Neural progenitor cell (in vitro differentiated cells): ENCODE measurements at places on chromosomes 13 and 19.

DNA sequence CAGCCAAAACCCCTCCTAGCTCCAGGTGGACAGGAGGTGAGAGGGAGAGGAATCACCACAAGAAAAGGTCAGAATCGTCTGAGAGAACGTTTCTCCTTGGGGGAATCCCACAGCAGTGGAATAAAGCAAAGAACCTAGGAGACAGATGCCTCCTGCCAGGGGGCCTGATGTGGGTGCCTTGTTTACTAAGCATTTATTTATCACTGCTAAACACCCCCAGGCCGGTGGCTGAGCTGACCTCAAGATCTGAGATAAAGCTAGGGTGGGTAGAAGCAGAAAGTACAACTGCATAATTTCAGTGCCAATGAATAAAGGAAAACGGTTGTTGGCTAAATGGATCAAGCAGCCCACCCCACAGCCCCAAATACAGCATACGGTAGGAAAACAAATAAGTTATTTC lies 33.9 kb upstream of the ATP11A start:
- DNase-seq, result no peak

DNA sequence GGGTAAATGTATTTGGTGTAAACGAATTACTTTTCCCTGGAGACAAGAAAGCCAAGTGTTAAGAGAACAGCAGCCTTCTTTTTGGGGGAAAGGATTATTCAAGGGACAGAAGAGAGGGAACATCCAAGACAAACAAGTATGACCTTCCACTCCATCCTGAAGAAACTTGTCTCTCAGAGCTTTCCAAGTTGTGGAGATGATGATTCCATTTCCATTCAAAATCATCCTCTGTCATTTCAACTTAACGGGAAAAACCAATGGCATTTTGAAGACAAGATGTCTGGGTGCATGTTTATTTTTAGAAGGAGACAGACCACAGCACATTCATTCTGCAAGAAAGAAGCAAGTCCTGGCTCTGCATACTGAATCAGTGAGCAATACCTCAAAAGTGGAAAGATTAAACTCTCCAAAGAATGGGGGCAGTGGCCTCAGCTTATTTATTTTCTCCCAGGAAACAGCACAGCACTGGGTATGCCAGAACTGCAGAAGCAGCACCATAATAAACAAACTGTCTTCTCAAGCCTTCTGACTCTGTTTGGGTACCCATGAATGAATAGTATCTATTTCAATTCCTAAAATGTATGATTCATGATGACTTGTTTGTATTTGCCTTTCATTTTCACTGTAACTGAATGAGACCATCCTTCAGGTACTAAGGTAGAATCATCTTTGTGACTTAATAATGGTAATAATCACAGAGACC lies 541.0 kb downstream of the RFC3 start:
- DNase-seq, result no peak

DNA sequence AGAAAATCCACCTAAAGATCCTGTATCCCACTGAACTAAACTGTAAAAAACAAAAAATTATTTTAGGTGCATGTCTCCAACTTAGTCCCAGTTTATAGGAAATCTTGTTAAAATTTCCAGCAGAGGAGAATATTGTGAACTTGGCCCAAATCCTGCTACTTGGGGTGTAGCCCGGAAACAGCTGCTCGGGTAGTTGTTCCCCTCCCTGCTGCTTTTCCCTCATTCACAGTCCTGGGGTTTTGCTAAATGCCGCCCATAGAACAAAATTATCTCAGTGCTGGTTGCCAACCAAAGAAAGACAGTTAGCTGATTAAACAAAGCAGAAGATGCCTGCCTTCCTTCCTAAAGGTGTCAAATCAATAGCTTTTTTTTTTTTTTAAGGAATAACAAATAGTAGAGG lies 330.5 kb upstream of the KLF12 start:
- no peak for DNase-seq

- no peak for DNase-seq
These were observed 22.0 kb upstream of the TEX29 start for GRCh38 chr13:111298214-111298975.

DNA sequence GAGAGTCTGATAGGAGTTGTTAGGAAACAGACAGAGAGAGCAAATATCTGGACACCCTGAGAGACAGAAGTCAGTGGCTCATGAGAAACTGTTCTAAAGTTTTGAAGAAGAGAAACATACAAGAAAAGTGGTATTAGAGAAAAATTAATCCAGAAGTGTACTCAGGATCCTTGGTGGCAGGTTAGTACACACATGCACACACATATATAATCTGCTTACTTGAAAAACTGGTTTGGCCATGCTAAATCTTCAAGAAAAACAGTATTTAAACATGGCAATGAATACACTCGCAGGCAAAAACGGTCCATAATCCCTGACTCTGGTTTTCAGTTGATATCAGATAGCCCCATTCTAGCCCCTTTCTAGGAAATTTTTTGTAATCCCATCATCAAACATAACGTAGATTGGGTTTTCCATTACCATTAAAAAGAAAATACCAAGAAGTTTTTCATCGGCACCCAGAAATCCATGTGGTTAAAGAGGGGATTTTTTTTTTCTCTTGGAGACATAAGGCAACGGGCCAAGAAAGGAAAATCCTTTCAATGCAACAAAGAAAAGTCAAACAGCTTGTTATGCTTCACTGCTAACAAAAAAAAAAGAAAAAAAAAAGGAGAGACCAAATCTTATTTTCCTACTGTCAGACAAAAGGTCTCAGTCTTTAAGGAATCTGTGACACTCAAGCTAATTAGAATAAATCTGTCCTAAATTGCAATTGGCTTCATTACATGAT lies 178.0 kb upstream of the MIR17HG start:
- DNase-seq, result peak; percentile 40

GRCh38 chr13:106496072-106496997 lies 39.1 kb downstream of the EFNB2 start:
- no peak for DNase-seq

DNA sequence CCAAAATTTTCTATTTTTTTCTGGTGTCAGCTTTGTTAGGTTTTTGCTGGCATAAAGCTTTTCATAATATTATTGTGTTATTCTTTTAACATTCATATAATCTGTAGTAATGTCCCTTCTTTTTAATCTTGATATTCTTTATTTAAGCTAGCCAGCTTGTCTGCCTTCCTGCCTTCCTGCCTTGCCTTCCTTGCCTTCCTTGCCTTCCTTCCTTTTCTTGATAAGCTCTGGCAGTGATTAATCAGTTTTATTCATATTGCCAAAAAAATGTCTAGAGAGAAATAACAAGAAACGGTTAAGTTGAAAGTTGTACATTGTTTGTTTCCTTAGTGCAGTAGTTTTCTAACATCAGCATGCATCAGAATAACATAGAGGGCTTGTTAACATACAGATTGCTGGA lies 257.5 kb downstream of the MAB21L1 start:
- no peak for DNase-seq

DNA sequence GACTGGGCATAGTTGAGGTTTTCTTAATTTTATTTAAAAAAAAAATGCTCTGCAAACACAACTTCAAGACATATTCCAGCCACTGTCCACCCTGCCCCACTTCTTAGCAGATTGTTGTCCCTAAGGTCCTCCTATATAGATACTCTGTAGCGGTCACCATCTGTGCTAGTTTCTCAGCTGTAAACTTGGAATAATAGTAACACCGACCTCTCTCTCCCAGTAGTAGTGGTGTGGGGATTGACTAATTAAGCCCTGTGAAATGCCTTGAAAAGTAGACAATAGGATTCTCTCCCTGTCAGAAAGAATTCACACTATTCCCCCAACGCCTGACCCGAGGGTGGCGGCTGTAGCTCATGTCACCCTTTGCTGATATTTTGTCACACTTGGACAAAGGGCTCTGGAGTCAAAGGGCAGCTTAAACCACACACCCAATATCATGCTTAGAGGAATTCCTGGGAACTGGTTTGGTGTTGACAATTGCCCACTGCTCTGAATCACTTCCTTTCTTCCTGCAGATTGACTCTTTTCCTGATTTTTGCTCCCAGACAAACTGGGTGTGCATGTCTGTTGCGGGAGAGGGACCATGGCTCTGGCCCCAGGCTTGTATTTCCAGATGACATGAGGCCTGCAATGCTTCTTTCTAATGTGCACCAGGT lies 9.2 kb upstream of the SERP2 start:
- peak; percentile 68 for DNase-seq

DNA sequence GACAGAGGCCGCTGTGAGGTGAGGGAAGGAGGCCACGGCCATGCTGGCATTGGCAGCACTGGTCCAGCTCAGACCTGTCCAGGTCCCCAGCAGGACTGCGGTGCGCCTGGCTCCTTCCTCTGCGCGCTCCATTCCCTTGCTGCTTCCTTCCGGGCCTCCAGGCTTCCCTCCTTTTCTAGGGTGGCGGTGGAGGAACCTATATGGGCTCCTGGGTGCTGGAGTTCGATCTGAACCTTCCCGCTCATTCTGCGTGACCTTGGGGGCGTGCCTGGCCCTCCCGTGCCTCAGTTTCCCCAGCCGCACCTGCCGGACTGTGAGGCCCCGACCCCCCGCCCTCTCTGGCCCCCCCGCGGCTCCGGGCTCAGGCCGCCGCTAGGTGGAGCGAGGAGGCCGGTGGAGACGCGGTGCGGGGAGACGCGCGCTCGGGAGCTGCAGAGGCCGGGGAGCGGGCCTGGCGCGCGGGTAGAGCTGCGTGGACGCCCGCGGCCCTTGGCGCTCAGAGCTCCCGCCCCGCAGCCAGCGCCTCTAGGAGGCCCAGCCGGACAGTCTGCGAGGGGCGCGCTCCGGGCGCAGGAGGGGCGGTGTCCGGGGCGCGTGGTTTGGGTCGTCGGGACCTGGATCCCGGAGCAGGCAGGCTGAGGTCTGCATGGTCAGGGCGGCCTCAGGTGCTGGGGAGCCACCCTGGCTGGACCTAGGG lies 29.9 kb downstream of the EFNA2 start:
- DNase-seq, result peak; percentile 77

DNA sequence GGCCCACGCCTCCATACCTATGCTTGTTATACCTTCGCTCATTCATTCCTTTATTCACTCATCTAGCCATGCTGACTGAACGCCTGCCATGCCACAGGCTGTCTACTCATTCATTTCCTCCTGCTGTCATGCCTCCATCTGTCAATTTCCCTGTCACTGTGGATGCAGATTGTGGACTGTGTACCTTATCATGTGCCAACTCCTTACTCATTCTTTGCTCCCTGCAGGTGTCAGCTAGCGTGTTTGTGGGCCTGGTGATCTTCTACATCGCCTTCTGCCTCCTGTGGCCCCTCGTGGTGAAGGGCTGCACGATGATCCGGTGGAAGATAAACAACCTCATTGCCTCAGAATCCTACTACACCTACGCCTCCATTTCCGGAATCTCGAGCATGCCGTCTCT lies 4.1 kb upstream of the PSMD8 start:
- DNase-seq, result no peak
